ENCODE measurements at places on chromosomes 2 and 18.

DNA sequence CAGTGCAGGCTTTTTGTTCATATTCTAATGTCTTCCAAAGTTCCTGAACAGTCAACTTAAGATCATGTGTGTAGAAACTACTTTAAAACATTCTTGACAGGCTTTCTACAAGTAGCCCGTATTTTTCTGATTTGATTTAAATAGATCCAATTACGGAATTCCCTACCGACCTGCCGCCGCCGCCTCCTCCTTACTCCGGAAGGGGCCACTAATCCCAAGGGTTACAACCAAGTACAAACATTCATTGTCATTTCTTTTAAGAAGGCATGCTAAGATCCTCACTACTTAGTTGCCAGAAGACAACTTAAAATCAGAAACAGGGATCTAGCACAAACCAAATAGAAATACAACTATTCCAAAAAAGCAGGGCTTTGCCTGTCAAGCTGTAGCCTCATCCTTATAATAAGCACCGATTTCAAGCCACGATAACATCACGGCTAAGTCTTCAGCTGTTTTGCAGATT lies 784 bp downstream of the WDR33 start:
- DNase-seq = peak; percentile 15

DNA sequence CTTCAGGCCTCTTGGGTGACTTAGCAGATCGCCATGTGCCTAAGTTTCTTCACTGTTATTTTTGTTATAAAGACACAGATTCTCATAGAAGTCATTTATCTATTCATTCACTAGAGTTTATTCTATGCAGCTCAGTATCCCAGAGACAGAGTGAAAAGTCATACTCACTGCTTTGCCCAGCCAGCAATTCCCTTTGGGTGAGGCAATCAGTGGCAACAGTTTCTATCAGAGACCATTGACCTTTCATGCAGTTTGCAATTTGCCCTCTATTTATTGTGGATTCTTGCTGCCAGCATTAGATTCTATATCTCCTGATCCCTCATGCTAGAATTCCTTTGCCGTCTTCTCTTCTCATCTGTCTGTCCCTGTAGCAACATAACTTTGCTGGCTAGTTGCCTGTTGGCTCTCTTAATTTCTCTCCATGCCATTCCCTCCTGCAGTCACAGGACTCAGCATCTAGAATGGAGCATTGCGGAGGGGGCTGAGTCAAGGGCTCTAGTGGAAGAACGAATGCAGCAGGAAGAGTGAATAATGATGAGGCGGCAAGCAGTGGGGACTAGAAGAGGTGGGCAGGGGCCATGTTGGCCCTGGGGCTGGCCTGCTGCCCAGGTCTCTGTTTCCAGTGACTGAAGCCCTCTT lies 12.2 kb downstream of the SLC9A4 start:
- no peak for DNase-seq

DNA sequence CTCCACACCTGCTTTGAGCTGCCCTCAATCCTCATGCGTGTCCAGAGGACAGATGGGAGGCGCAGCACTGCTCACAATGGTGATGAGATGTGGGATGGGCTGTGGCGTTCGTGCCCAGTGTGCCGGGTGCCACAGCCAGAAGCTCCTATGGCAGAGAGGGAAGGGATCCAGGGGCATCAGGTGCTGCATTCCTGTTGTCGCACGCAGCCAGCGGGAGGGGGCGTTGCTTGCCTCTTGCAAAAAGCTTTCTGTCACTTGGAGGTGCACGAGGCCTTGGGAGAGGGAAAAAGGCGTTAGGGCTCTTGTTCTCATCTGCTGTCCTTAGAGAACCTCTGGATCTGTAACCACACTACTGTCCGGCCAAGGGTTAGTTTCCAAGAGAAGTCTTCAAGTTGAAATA lies 29.2 kb upstream of the ALLC start:
- peak; percentile 42 for DNase-seq

DNA sequence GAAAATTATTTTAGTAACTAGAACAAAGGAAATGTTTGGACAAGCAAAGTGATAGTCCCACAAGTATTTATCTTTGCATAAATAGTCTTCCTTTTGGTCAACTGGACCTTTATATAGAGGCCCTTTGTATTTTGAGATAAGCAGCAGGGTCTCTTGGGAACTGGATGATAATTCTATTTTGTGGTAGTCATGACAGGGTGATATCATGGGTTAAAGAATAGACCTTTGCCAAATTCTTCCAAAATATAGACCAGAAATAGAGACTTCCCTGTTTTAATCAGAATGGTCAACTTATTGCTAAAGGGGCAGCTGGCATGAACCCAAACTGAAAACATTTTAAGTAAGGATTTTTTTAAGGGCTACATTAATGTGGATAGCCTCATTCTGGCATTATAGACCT lies 10.5 kb downstream of the PLEK start:
- DNase-seq = no peak

DNA sequence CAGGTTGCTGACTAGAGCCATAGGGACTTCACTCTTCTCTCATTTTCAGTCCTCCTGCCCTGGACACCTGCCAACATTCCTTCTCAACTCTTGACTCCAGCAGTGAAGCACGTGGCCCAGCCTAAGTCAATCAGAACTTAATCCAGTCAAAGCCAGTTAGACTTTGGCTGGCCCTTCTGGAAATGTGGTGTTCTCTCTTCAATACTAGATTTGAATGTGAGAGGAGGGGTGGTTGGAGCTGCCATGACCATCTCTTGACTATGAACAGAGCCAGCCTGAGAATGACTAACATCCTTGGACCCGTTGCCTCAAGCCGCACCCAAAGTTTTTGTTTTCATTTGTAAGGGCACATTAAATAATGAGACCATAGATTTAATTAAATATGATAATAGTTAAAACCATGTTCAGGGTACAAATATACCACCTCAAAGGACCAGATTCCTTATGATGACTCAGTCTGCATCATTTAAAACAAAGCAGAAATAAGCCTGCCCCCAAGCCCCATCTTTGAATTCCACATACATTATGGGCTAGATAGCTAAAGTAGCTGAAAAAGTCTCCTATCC lies 49.7 kb upstream of the RASGRP3 start:
- no peak for DNase-seq

- no peak for DNase-seq
Measured at GRCh38 chr2:120933693-120934573, 198.3 kb downstream of the GLI2 start.

DNA sequence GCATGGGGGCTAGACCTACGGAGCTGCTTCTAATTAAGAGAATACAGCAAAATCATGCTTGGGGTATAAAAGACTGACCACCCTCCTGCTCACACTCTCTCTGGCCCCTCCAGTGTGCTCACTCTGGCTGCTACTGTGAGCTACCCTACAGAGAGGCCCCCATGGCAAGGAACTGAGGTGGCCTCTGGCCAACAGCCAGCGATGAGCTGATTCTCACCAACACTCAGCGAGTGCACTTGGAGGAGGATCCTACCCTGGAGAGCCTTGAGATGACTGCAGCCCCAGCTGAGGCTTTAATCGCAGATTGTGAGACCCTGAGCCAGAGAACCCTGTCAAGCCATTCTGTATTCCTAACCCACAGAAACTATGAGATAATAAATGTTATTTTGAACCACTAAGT lies 88.2 kb downstream of the GFPT1 start:
- no peak for DNase-seq

DNA sequence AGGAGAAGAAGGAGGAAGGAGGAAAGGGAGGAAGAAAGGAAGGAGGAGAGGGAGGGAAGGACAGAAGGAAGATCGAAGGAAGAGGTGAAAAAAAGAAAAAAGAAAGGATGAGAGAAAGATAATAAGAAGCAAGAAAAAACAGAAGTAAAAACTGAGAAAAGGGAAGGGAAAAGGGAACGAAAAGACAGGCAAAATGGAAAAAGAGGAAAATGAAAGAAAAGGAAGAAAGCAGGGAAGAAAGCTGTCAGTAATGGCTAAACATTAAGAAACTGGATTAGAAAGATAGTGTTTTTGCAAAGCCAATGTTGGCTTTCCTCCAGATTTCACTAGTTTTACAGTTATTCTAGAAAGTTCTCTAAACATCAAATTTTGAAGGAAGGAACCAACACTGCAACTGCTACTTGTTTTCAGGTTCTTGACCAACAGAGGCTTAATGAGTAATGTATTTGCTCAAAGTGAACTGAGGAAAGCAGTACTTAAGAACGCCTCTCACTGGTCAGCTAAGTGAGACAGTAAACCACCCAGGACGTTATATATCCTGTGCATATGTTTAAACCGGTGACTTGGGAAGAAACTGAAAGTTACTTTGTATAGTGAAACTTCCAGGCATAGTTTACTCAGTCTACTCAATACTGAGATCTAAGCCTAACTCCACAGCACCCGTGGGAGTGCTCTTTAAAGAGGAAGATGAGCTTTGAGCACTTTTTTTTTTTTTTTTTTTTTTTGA lies 286.2 kb upstream of the TRIB2 start:
- DNase-seq = no peak

- DNase-seq = no peak
Measured at GRCh38 chr2:84965192-84965516, 5.8 kb upstream of the KCMF1 start.
